ENCODE measurements at places on chromosomes 5 and 9.

DNA sequence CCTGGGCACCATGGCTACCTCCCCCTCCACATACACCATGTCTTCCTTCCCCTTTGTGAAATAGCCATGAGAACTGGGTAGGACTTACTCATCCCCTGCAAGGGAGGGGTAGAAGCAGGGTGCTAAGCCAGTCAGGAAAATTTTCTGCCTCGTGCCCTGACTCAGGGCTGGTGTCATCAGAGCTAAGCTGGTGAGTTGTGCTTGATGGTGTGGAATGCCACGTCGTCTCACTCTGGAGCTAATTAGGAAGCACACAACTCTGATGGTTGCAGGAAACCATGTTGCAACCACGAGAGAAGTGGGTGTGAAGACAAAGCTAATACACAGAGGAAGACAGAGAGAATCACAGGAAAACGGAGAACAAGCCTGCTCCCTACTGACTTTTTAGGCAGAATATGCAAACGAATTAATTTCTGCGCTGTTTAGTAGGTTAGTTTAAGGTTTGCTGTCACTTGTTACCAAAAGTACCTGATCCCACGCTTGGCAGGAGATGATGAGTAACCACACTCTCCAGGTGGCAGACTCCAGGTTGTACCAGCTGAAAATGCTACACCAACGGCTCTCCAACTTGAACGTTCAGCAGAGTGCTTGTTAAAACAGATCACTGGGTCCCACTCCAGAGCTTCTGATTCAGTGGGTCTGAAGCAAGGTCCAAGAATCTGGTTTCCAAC is 54.5 kb downstream of the STK10 start:
- DNase-seq: no peak

- no peak for DNase-seq
Observed at GRCh38 chr9:117470902-117471301, 56.0 kb upstream of the ASTN2 start.

DNA sequence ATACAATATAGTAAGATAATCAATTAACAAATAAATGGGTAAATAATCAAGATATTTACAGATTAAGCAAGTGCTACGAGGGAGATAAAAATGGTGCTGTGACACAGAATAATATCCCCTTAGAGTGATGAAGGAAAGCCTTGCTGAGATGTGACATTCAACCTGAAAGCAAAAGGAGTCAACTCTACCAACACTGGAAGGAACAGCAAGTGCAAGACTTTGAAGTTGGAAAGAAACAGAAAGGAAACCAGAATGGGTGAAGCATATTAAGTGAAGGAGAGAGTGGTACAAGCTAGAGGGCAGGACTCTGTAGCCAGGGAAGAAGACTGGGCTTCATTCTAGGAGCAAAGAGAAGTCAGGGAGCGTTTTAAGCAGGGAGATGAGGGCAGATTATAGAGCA is 12.2 kb upstream of the MEGF9 start:
- no peak for DNase-seq

- no peak for DNase-seq
Observed at GRCh38 chr5:33080287-33080686, 360.5 kb upstream of the TARS1 start.

DNA sequence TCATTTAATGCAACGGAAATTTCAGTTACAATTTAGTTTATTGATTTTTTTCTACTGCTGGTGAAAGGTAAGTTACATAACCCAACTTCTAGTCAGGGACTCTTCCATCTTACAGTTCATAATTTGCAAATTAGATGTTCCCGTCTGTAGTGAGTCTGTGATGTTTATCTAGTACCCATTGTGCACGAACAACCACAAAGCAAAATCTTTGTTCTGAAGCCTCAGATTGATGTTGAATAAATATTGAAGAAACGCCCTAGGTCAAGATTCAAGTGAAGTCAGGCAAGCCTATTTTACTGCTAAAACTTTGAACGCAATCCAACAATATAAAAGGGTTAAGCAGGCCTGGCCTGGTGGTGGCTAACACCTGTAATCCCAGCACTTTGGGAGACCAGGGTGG is 43.1 kb downstream of the BASP1 start:
- no peak for DNase-seq

DNA sequence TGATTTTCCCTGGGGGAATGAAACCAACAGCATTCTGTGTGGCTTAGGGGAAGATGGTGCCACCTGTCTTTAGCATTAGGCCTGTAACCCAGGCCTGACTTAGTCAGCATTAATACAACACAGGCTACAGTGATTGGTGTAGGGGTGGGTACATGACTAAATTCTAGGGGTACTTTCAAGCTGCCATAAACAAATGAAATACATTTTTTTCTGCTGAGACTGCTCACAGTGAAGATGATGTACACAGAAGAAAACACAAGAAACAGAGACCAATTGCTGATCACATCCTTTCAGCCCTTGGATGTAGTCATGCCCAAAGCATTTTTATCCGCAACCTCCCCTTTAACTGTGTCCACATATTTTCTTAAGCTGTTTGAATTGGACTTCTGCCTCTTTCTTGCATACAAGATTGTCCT is 527.2 kb downstream of the KCTD16 start:
- DNase-seq: no peak

DNA sequence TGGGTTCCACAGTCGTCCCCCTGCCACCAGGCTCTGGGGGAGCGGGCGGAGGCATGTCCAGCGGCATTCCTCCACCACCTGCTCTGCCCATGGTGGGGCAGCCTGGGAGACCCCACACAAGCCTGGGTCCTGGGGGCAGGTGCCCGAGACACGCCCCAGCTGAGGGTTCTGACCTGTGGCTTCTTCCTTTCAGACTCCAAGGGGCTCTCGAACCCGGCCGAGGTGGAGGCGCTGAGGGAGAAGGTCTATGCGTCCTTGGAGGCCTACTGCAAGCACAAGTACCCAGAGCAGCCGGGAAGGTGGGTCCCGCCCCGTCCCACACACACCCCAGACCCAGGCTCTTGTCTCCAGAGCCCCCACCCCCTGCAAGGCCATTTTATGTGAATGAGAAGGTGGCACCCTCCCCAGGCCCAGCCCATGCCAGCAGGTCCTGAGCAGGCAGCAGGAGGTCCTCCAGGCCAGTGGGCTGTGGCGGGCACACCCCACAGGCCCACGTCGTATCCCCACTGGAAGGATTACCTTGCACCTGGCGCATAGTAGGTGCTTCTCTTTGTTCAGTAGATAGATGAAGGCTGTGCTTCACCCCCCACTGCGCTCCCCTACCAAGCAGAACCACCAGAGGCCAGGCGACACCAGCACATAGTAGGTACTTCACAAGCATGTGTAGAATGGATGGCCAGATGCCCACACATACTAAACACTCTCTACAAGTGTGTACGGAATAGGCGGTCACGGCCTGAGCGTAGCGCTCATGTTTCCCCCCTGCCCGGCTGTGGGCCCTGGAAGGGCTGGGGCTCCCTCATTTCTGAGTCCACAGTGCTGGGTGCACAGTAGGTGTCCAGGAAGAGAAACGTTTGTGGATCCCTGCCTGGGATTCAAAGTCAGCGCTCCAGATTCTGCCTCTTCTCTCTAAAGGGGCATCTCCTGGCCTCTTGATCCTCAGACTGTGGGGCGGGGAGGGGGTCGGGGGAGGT is 107.9 kb downstream of the RXRA start:
- DNase-seq: no peak

- DNase-seq: peak; percentile 54
Observed at GRCh38 chr9:127004946-127005769, 90.6 kb downstream of the RALGPS1 start.

GRCh38 chr5:83157163-83157562 is 79.8 kb downstream of the XRCC4 start:
- no peak for DNase-seq

GRCh38 chr9:12785260-12785770 is 10.5 kb downstream of the LURAP1L start:
- DNase-seq: no peak

- DNase-seq: no peak
Observed at GRCh38 chr5:89934069-89934468, 475.5 kb downstream of the CETN3 start.

DNA sequence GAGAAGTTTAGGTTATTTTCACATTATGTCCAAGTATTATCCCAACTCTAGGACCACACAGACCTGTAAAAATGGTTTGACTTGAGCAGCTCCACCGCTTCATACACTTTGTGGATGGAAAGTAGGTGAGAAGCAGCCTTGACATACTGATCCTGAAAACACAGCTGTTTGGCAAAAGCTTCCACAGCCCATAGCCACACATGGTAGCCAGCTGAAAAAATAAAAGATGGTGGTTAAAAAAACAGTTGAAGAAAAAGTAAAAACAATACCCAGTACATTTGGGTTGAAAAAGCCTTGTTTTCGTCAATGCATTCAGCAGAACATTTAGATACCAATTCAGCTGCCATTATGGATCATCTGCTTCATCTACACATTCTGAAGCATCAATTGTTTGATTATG is 36.7 kb downstream of the GEMIN5 start:
- no peak for DNase-seq

GRCh38 chr5:134189031-134189430 is 12.3 kb upstream of the SKP1 start:
- no peak for DNase-seq

- no peak for DNase-seq
Observed at GRCh38 chr5:76943006-76943405, 9.8 kb upstream of the CRHBP start.

GRCh38 chr9:20570756-20571155 is 51.5 kb downstream of the MLLT3 start:
- no peak for DNase-seq

- no peak for DNase-seq
Observed at GRCh38 chr9:74503219-74503618, 6.1 kb downstream of the RORB start.

GRCh38 chr9:132020272-132020671 is 59.4 kb downstream of the MED27 start:
- DNase-seq: no peak

GRCh38 chr5:157651623-157652376 is 438 bp downstream of the SOX30 start:
- DNase-seq: peak; percentile 83

DNA sequence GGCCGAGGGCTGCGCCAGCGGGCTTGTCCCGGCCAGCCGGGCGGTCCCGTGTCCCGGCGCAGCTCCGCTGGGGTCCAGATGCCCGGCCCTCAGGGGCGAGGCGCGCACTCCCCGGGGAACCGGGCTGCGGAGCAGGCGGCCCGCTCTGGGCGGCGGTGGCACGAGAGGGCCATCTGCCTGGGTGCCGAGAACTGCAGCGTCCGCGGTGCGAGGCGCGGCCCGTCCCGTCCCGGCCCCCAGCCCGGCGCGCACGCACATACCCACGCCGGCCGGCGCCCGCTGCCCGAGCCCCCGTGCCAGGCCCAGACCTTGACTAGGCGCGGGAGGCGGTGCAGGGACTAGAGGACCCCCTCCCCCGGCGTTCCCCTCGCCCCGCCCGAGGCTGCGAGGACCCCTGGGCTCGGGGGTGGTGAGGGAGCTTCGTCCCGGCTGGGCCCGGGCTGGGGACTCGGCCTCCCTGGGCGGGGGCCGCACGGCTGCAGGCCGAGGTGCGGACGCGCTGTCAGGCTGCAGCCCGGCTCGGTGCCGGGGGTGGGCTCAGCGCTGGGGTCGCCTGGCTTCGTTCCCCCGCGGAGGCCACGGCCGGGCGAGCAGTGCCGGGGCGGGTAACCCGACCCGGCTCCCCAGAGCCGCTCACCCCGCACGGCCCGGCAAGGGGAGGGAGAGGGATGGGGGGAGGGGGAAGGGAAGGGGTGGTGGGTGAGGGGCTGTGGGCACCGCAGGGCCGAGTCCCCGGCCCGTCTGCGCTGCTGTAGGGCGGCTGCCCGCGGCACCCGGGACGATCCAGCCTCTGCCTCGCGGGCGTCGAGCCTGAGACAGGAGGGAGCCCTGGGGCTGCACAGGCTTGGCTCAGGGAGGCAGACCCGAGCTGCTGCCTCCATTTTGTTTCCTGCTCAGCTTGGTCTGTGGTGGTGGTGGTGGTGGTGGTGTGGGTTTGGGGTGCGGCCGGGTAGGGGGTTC is 1.2 kb upstream of the NSD1 start:
- DNase-seq: no peak

DNA sequence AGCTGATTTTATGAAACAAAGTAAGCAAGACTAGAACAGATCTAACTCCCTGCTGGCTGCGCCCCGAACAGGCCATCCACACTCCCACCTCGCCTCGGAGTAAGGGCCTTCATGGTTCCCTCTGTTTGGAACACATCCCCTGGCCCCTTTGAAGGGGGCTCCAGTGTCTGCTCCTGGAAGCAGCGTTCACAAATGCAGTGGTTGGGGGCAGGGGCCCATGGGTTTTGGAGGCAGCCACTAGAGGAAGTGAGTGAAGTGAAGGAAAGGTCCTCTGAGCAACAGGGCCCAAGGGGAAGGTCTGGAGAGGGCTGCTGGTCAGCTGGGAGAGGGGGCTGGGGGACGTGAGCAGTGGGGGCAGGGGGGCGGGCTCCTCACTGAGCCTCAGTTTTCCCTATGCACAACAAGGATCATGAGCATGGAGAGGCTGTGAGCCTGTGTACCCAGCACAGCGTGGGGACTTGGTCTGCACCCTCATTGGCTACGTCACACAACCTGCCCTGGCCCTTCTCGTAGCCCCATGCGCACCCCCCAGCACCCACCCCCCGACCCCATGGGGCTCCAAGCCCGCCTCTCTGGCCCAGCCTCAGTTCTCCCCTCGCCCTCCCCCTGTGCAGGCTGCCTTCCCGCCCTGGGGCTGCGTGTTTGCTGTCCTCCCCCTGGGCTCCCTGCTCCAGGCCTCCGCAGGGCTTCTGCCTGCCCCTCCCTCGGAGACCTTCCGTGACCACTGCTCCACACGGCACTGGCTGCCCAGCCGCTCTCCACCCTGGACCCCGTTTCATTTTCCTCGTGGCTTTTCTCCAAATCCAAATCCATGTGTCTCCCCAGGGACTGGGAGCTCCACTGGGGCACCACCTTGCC is 39.5 kb downstream of the RASGEF1C start:
- DNase-seq: no peak

GRCh38 chr9:1366276-1366675 is 316.1 kb downstream of the DMRT2 start:
- DNase-seq: no peak

- DNase-seq: no peak
Observed at GRCh38 chr5:57221049-57221568, 47.2 kb downstream of the GPBP1 start.

GRCh38 chr9:124122813-124123462 is 111.4 kb downstream of the LHX2 start:
- no peak for DNase-seq

- no peak for DNase-seq
Observed at GRCh38 chr5:175691761-175692160, 33.9 kb downstream of the HRH2 start.

DNA sequence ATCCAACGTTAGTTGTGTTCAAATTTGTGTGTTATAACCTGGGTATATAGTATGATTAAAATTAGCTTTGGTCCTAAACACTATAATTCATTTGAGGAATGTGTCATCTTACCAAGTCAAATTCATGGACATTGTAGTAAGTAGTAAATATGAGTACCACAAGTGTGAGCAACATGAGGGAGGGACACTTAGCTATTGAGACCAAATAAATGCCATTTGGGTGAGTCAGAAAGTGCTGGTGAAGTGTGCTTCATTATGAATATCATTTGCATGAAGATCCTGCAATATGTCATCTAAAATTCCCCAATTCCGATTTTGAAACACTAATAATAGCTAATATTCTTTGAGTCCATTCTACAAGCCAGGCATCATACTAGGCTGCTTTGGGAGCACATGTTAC is 336.7 kb upstream of the KIF2A start:
- no peak for DNase-seq

GRCh38 chr5:168449166-168449565 is 37.1 kb upstream of the RARS1 start:
- no peak for DNase-seq

GRCh38 chr5:118620233-118620632 is 368.1 kb downstream of the DTWD2 start:
- no peak for DNase-seq

Data from activated effector memory CD4-positive, alpha-beta T cell treated with Interleukin-2 at 50 U/mL for 16 hours (primary cell).